Neural progenitor cell (in vitro differentiated cells): ENCODE measurements at places on chromosomes 13 and 19. TPM values are rescaled to one million over a fixed set of nuclear protein-coding genes. Genes with fewer than 3 reads are reported as not detected.

TEKTIP1 gene
- not detected in 2 replicates for total RNA-seq

GRCh38 chr13:21104199-21105019, 43.0 kb upstream of the LATS2 start:
- DNase-seq: no peak

GRCh38 chr13:48977973-48978372, 2.3 kb downstream of the FNDC3A start:
- DNase-seq: no peak

GRCh38 chr13:19822673-19823072, 39.9 kb upstream of the PSPC1 start:
- no peak for DNase-seq

GRCh38 chr19:43667876-43668405, 2.0 kb downstream of the PLAUR start:
- no peak for DNase-seq

DNA sequence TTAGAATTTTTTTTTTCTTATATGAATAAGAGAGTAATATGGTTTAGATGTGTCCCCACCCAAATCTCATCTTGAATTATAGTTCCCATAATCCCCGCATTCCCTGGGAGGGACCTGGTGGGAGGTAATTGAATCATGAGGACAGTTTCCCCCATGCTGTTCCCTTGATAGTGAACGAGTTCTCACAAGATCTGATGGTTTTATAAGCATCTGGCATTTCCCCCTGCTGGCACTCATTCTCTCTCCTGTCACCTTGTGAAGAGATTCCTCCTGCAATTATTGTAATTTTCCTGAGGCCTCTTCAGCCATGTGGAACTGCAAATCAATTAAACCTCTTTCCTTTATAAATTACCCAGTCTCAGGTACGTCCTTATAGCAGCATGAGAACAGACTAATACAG, 205.7 kb downstream of the MYO16 start:
- DNase-seq: no peak

BRCA2 gene
- 27.0 and 38.7 TPM in 2 replicates for total RNA-seq

SIGLECL1 gene
- not detected in 2 replicates for total RNA-seq

FXYD1 gene
- total RNA-seq: 0.46 TPM in 1 of 2 replicates, not detected in the other

DNA sequence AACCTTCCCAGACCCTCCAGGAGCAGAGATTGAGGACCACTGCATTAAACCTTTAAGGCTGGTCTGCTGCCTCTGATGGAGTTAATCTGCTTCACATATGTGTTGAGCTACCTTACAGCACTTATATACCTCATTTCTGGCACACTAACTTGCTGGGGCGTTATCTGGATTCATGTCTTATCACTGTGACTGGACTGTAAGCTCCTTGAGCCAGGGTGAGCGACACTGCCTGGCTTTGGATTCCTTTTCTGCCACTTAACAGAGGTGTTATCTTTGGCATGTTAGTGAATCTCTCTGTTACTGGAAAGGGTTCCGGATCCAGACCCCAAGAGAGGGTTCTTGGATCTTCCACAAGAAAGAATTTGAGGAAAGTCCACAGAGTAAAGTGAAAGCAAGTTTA, 69.8 kb upstream of the RGCC start:
- DNase-seq: no peak

GRCh38 chr13:39682788-39683187, 27.3 kb downstream of the COG6 start:
- no peak for DNase-seq

ZNF808 gene
- 13.5 and 18.9 TPM in 2 replicates for total RNA-seq

DNA sequence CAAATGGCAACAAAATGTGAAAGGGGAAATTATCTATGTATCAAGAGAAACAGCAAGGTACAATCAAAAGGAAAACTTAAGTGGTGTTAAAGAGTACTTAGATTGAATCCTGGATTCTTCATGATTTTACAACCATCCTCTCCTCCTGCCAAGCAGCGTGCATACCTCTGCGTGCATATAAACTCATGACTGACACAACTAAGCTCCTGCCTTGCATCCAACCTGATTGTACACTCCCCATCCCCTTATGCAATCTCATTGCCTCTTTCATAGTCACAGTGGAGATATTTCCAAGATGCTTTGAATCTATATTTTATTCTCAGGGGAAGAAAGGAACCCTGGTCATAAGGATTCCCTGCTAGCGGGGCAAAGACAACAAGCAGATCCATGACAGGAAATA, 499.9 kb downstream of the KCTD12 start:
- DNase-seq: no peak

MYPOP gene
- 0.07 and 1.9 TPM in 2 replicates for total RNA-seq

- no peak for DNase-seq
These were observed 15.9 kb downstream of the NHLRC3 start for GRCh38 chr13:39054112-39054511.
